ENCODE measurements at places on chromosomes 13 and 19.

DNA sequence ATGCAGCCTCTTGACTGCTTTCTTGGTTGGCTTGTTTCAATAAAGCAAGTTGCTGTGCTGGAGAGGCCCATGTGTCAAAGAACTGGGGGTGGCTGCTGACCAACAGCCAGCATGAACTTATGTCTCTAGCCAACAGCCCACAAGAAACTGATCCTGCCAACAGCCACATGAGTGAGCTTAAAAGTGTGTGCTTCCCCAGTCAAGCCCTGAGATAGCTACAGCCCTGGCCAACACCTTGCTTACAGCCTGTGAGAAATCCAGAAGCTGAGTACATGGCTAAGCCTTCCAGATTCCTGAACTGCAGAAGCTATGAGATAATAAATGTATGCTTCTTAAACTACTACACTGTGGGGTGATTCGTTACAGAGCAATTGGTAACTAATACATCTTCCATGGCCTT is 38.9 kb upstream of the IPO5 start:
- DNase-seq: no peak

DNA sequence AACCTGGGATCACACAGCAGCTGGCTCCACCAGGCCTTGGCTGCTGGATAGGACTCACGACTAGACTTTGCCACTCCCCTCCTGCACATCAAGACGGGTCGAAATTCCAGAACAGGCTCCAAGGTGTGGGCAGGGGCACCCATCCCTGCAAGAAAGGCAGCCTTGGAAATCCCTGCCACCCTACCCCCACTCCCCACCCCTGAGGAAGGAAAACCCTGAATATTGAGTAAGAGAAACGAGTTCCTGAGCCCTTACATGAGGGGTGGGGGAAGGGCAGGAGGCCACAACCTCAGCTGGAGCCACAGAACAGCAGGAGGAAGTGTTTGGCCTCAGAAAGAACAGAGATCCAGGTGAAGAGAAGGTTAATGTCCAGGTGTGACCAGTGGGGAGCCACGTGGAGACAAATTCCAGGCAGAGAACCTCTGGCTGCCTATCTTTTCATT is 20.1 kb downstream of the DEDD2 start:
- DNase-seq: no peak

- DNase-seq: no peak
These were observed 249.2 kb downstream of the DIAPH3 start for GRCh38 chr13:59914556-59914955.

GRCh38 chr13:24081387-24081786 is 79.1 kb upstream of the SPATA13 start:
- DNase-seq: no peak

- no peak for DNase-seq
These were observed 315.8 kb upstream of the KLF12 start for GRCh38 chr13:74449811-74450524.

GRCh38 chr13:37173214-37173613 is 67.8 kb upstream of the CSNK1A1L start:
- DNase-seq: no peak

- no peak for DNase-seq
These were observed 1178.5 kb upstream of the MIR17HG start for GRCh38 chr13:90168953-90169352.

- no peak for DNase-seq
These were observed 329.5 kb downstream of the ATP8A2 start for GRCh38 chr13:25701304-25701703.

DNA sequence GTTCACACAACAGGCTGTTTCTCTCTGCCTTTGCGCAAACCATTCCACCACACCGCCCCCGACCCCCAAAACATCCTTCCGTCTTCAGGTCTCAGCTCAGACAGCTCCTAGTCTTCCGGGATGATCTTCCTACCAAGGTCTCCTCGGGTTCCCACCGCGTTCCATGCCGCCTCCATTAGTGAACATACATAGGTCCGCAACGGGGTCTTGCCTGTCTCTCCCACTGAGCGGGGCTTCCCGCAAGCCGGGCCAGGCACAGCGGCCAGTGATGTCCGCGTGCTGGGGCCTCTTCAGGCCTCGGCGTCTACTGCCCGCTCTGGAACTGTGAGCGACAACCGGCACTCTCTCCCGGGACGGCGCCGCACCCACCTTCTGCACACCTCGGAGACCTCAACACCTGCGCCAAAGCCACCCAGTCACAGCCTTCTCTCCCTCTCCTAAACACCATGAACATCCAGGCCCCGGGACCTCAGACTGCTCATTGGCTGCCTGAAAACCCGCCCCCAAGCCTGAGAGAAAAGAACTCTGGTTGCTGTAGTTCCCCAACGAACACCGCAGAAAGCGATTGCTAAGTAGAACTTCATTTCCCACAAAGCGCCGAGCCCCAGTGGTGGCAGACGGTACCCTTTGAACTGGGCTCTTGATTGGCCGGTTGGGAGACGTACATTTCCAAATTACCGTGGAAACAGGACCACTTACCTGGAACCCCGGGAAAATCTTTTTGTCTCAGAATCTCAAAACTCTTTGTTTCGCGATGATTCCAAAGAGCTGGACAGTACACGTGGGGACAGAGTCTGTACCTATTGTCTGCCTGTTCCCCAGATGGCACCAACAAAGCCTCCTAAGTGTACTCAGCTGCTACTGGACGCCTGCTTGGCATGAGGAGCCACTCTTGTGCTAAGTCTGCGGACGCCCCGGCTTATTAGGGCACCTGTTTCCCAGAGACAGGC is 9.5 kb downstream of the DYRK1B start:
- DNase-seq: peak; percentile 89

- no peak for DNase-seq
These were observed 117.7 kb downstream of the KCNRG start for GRCh38 chr13:50132904-50133357.

DNA sequence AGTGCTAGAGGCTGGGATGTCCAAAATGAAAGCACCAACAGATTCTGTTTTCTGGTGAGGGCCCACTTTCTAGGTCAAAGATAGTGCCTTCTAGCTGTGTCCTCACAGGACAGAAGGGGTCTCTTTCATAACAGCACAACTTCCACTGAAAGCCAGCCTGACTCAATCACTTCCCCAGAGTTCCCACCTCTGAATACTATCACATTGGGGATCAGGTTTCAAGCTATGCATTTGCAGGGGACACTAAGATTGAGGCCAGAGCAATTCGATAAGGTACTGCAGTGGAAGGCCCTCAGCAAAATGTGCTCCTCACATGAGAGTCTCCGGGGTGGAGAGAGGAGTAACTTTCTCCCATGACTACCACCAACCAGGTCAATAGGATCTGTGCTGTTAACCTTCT is 1501.5 kb downstream of the EFNB2 start:
- DNase-seq: no peak

- no peak for DNase-seq
These were observed 6.4 kb upstream of the CACTIN start for GRCh38 chr19:3632739-3633558.

DNA sequence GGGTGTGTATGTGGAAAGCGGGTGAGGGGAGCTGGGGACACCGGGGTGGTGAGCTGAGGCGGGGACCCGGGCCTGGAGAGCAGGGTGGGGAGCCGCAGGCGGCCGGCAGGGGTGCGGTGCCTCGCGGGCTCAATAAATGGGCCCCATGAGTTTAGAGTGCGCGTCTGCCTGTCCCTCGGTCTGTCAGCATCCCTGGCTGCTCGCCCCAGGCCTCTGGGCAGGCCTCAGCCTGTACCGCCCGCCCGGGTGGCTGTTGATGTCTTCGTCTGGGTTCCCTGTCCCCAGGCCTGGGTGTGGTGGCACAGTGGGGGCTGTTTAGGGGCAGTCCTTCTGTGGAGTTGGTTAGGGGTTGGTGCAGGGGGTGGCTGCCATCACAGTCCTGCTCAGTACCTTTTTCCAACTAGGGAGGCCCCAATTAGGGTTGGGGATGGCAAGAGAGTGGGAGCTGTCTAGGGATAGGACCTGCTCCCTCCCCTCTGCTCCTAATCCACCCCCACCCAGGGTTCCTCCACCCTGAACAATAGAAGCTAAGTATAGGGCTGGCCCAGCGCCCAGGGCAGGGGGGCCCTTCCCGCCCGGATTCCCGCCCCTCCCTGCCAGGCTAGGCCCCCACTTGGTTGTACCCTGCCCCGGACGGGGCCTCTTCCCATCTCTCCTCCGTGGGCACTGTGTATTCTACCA is 12.2 kb downstream of the CIC start:
- DNase-seq: peak; percentile 44

DNA sequence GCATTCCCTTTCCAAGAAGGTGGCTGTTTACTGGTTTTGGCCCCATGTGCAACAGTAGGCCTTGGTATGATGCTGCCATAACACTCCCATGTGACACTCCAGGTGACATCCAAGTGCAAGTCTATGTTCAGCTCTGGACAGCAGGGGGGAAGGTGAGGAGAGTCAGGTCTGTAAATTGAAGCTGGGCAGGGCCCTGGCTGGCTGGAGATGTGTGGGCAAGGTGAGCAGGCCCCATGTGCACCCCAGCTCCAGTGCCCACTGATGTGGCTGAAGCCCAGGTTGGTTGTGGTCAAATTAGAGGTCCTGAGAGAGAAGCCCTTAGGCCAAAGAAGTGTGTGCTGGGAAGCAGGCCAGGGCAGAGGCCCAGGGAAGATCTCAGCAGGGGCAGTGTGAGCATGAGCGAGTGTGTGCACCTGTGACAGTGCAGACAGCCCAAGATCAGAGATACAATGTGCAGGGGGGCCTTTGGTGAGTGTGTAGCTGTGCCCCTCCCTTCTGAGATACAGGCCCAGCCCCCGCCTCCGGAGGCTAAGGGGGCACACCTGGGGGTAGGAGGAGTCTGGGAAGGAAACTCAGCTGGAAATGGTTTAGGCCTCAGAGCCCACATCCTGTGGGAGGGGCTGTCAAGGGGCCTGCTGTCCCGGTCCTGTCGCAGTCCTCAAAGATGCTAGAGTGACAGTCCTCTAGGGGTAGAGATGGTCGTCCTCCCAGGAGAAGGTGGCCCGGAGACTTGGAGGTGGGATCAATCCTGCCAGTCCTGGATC is 18.6 kb downstream of the DEDD2 start:
- peak; percentile 54 for DNase-seq

- no peak for DNase-seq
These were observed 21.8 kb downstream of the ZNF77 start for GRCh38 chr19:2922987-2923386.

- no peak for DNase-seq
These were observed 269.3 kb downstream of the KCNRG start for GRCh38 chr13:50284540-50284939.

DNA sequence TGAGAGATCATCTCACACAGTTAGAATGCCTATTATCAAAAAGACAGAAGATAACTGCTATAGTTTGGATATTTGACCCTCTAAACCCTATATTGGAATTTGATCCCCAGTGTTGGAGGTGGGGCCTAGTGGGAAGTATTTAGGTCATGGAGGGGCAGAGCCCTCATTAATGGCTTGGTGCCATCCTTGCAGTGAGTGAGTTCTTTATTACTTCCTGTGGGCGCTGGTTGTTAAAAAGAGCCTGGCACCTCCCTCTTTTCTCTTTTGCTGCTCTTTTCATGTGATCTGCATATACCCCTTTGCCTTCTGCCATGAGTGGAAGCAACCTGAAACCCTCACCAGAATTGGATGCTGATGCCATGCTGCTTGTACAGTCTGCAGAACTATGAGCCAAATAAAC is 66.8 kb downstream of the TDRD3 start:
- DNase-seq: no peak

DNA sequence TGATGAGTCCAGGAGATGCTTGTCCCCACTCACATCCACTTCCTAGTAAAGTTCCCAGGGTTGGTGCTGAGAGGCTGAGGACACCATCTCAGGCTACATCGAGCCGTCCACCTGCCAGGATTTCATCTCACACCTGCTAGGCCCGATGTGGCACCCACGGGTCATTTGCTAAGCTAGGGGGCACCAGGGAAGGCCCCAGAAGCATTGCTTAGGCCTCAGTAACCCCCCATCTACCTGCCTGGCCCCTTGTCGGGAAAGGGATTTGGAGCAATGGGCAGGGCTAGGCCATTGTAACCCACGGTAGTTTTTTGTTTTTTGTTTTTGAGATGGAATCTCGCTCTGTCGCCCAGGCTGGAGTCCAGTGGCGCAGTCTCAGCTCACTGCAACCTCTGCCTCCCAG is 51.8 kb downstream of the F2RL3 start:
- DNase-seq: no peak

DNA sequence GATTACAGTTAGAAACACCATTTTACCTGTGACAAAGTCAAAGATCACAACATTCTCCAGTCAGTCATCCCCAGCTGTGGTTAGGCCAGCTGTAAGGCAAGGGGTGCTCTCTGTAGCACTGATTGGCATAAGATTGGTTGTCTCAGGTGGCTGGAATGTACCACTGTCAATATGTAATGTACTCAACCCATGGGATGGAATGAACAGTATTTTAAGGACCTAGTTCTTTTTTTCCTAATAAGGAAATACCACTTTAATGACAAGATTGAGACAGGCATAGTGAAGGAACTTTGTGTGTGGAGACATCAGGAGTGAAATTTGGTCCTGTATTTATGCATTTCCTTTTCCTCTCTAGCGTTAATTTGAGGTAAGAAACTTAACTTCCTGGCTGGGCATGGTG is 310.7 kb downstream of the ITGBL1 start:
- no peak for DNase-seq

GRCh38 chr19:41298348-41298964 is 11.5 kb upstream of the CCDC97 start:
- DNase-seq: no peak

DNA sequence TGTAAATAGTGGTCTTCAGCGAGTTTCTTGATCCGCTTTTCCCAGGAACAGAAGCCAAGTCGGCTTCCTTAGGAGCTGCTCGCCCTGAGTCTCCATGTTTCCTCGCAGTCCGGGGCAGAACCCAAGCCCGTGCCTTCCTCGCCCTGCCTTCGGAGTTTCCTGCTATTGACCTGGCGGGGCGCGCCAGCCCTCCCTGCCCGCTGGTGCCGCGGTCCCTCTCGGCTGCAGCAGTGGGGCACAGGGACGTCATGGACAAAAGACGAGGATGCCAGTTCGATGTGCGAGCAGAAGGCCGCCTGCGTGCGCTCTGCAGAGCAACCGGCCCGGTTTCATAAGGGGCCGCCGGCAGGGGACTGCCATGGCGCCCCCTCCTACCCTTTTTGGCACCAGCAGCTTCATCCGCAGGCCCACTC is 156.6 kb downstream of the TM9SF2 start:
- DNase-seq: no peak

DNA sequence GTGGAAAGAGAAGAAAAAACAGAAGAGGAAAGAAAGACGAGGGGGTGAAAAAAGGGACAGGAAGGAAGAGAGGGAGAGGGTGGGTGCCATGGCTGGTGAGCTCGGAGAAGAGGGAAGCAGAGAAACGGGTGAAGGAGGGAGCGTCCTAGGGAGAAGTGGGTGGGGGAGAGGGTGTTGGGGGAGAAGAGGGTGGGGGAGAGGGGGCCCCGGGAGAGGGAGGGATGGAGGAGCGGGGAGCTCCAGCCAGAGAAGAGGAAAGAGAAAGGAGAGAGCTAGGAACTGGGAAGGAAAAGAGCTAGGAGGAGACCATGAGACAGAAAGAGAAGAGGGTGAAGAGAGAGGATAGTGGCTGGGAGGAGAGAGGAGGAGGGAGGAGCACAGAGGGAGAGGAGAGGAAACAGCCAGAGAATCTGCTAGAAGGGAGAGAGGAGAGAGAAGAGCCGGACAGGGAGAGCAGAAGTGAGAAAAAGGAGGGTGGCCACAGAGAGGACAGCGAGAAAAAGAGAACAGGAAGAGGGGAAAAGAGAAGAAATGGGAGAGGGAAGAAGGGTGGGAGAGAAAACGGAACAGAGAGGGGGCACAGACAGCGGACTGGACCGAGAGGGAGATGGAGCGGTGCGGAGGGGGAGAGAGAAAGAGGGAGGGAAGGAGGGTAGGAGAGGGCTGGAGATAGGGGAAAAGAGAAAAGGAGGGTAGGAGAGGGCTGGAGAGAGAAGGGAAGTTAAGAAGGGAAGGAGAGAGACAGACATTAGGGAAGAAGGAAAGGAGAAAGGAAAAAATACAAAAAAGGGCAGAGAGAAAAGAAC is 11.9 kb upstream of the GARIN5A start:
- DNase-seq: no peak
